ENCODE measurements at places on chromosomes 12 and 14. TPM values are rescaled to one million over a fixed set of nuclear protein-coding genes. Genes with fewer than 3 reads are reported as not detected.

TBX5 gene
- not detected for polyA plus RNA-seq

OTX2 gene
- polyA plus RNA-seq: not detected

IL26 gene
- not detected for polyA plus RNA-seq

METTL3 gene
- polyA plus RNA-seq: 10.0 TPM

TEX52 gene
- not detected for polyA plus RNA-seq

BHLHE41 gene
- polyA plus RNA-seq: not detected

MEG3 gene
- polyA plus RNA-seq: not detected

FBRSL1 gene
- polyA plus RNA-seq: not detected

SLC16A7 gene
- polyA plus RNA-seq: 24.3 TPM

DNA sequence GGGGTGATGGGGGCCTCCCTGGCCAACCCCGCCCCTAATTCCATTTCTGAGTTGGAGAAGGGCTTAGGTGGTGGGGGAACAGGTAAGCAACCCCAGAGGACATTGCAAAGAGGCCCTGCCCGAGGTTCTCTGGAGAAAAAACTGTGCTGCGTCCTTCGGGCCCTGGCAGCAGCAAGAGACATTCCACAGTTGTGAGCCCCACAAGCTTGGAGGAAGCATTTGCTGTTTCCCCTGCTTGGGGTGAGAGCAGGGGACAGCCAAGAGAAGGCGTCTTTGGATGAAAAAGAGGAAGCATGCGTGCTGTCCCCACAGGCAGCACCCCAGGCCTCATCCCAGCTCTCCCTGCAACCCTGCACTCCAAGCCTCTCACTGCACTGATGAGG is 1.3 kb downstream of the BDKRB2 start:
- no peak overlapping the region for H3K27ac ChIP-seq
- H3K27me3 ChIP-seq: peaks cover 16% of the 10 kb centered on the region
- no peaks in the 10 kb centered on the region for H3K36me3 ChIP-seq
- no peak overlapping the region for H3K4me3 ChIP-seq
- H3K4me1 ChIP-seq: no peaks in the 10 kb centered on the region

DNA sequence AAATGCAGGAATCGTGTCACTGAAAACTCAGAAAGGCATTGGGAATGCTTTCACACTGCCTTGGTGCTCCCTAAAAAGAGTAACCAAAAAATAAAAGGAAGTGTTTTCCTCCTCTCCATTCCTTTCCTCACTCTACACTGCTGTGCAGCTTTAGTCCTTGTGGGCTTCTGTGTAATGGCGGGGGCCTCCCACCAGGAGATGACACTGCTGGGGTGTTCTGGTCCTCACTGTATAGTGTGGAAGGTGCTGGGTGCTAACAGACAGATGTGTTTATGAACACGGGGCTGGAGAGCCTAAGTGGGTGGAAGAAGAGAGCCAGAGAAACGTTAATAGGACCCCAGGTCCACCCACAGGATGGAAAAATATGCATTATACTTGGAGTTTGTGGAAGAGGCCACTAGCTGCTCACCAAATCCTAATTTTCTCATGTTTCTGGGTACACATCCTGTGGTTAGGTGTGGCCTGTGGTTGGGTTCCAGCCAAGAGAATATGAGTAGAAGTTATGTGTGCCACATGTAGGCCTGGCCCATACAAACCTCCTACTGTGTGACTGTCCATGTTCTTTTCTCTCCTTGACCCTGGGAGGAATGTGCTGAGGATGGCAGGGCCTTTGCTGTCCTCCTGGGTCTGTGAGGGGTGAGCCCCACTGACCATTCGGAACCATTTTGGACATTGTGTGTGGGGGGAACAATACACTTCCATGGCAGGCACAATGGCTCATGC is 14.0 kb upstream of the C1S start:
- no peaks in the 10 kb centered on the region for H3K4me1 ChIP-seq
- no peak overlapping the region for H3K27ac ChIP-seq
- H3K27me3 ChIP-seq: peaks cover 3% of the 10 kb centered on the region

DNA sequence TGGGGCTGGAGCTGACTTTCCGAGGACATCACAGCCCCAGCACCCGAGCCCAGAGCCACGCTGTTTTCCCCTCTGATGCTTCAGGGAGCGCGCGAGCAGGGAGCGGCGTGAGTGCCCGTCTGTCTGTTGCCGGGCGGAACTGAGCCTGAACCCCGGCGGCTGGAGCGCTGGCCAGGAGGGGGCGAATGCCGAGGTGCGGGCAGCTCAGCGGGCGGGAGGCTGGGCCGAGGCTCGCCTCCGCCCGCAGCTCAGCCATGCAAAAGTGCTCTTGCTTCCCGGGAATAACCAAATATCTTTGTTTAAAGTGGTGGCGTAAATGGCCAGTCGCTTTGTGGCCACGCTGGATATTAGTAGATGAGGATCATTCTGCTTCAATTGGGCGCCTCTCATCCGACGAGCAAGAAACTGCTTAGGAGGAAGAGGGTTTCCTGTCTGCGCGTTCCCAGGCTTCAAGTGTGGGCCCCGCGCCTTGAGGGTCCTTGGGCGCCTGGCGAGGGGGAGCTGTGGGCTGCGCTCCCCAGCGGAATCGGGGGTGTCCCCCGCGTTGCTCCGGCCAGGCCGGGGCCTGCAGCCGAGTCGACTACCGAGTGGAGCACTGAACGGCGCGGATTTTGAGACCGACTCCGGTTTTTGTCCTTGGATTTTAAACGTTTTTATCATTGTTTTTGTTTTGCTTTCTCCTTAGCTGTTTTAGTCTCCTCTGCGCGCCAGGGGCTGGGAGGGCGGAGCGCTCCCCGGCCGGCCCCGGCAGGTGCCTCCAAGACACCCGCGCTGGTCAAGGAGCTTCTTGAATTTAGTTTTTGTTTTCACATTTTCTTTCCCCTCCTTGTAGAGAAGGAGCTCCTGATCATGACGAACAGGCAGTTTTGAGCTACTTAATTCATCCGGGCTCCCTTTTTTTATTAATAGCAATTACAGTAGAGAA is 831 bp upstream of the NKX2-1 start:
- DNase-seq: no peak
- peaks cover 30% of the 10 kb centered on the region for H3K27me3 ChIP-seq

- no peaks in the 10 kb centered on the region for H3K27me3 ChIP-seq
- peak overlapping the region; percentile 87 for H3K27ac ChIP-seq
- H3K4me3 ChIP-seq: peak overlapping the region; percentile 71
- no peaks in the 10 kb centered on the region for H3K36me3 ChIP-seq
- peaks cover 13% of the 10 kb centered on the region for H3K4me1 ChIP-seq
- peak; percentile 18 for DNase-seq
These were observed 24.5 kb upstream of the KIF21A start for GRCh38 chr12:39467432-39467870.

- peaks cover 12% of the 10 kb centered on the region for H3K27me3 ChIP-seq
- peaks cover 18% of the 10 kb centered on the region for H3K36me3 ChIP-seq
- peak overlapping the region; percentile 86 for H3K4me3 ChIP-seq
- peak overlapping the region; percentile 99 for H3K27ac ChIP-seq
- DNase-seq: peak; percentile 38
- peaks cover 80% of the 10 kb centered on the region for H3K4me1 ChIP-seq
These were observed 48.4 kb downstream of the ELK3 start for GRCh38 chr12:96242597-96242996.

DNA sequence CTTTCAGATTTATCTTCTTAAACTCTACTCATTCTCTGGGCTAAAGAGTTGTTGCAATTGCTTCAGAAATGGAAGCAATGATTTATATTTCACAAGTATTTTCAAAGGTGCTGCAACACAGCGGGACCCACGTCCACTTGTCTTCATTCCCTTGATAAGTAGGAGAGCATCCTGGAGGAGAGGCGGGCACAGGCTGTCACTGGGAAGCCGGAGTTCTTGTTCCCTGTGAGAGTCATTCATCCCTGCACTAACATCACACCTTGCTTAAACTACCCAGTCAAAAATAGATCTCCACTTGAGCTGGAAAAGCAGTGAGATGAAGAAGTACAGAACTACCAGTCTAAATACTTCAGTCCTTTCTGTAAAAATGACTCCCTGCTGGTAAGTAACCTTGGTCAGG is 160.5 kb upstream of the RASSF8 start:
- H3K27ac ChIP-seq: no peak overlapping the region
- H3K27me3 ChIP-seq: peaks cover 2% of the 10 kb centered on the region
- no peaks in the 10 kb centered on the region for H3K36me3 ChIP-seq
- H3K4me3 ChIP-seq: no peak overlapping the region
- DNase-seq: no peak

GRCh38 chr12:86331012-86331411 is 74.8 kb upstream of the MGAT4C start:
- no peak overlapping the region for H3K4me3 ChIP-seq
- no peaks in the 10 kb centered on the region for H3K36me3 ChIP-seq
- no peak overlapping the region for H3K27ac ChIP-seq
- no peaks in the 10 kb centered on the region for H3K27me3 ChIP-seq

GRCh38 chr14:95980402-95980801 is 58.8 kb upstream of the C14orf132 start:
- DNase-seq: no peak
- H3K36me3 ChIP-seq: no peaks in the 10 kb centered on the region
- no peak overlapping the region for H3K4me3 ChIP-seq
- no peak overlapping the region for H3K27ac ChIP-seq
- H3K27me3 ChIP-seq: peaks cover 5% of the 10 kb centered on the region
- no peaks in the 10 kb centered on the region for H3K4me1 ChIP-seq

- H3K27me3 ChIP-seq: peaks cover 4% of the 10 kb centered on the region
- no peak overlapping the region for H3K4me3 ChIP-seq
- H3K27ac ChIP-seq: no peak overlapping the region
- no peaks in the 10 kb centered on the region for H3K4me1 ChIP-seq
These were observed 130.2 kb upstream of the HMGA2 start for GRCh38 chr12:65694130-65694529.

GRCh38 chr12:121282072-121282742 is 14.3 kb downstream of the CAMKK2 start:
- peaks cover 3% of the 10 kb centered on the region for H3K36me3 ChIP-seq
- DNase-seq: no peak
- peaks cover 4% of the 10 kb centered on the region for H3K4me1 ChIP-seq
- H3K4me3 ChIP-seq: no peak overlapping the region
- H3K27ac ChIP-seq: no peak overlapping the region

DNA sequence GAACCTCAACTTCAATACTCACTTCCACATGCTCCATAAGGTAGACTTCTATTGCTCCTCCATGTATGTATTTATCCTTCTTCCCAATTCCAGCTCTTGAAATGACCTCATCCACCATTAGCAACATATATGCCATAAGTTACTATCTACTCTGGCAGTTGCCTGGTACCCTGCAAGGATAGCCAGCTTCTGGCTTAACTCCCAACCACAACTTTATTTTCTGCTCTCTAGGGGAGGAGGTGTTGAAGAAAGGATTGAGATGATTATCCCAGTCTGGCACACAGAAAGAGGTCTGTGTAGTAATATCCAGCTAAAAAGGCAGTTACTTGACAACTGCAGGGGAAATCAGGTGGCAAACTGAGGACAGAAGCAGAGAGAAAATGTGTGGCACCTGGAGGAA is 71.5 kb upstream of the MDM1 start:
- peaks cover 6% of the 10 kb centered on the region for H3K36me3 ChIP-seq
- no peak overlapping the region for H3K4me3 ChIP-seq
- H3K27ac ChIP-seq: no peak overlapping the region

DNA sequence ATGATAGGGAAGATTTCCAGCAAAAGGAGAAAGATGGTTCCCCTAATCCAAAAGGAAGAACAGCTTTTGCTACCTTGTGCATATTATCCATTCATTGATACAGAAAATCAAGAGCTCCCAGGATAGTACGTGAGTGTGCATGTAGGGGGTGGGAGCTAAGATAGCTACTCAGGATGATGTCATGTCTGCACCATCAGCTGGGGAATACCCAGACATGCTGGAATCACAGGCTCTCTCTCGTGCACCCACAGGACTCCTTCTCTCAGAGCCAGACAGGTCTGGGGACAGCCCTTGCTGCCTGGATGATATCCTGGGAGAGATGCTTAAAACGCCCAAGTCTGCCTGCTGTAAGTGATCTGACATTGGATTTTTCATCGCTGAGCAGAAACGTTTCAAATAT is 38.9 kb downstream of the FOXN3 start:
- DNase-seq: no peak
- peaks cover 56% of the 10 kb centered on the region for H3K4me1 ChIP-seq
- peaks cover 4% of the 10 kb centered on the region for H3K36me3 ChIP-seq
- H3K4me3 ChIP-seq: no peak overlapping the region

DNA sequence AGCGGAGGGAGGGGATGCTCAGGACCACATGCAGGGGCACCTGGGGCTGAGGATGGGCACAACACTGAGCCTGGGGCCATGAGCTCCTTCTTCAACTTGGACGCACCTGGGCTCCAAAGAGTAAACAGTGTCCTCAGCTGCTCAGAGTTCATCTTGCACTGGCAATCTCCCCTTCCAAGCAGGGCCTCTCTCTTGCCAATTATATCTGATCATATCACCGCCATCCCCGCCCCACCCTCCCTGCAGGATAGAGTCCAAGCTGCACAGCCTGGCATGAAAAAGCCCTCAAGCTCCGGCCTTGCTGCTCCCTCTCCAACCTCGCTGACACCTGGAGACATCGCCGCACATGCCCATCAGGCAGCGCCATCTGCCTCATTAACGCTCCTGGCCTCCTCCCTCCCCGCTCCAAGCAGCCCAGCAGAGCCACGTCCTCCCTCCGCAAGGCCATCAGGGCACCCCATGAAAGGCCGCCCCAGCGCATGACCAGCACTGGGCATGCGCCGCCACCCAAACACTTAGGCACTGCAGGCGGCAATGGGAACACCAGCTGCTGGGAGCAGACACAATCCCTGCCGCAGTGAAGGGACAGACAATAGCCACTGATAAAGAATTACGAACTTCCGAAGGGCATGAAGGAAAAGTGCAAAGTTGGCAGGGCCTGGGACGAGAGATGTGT is 88.8 kb downstream of the CHGA start:
- no peak overlapping the region for H3K27ac ChIP-seq
- H3K27me3 ChIP-seq: no peaks in the 10 kb centered on the region
- no peak for DNase-seq
- no peaks in the 10 kb centered on the region for H3K36me3 ChIP-seq

GRCh38 chr14:23034498-23035302 is at the start of gene PSMB5:
PSMB5 (minus strand) TSS chr14:23034900; CDS start chr14:23034881, 19 bp downstream.
- H3K27ac ChIP-seq: peak within 1 kb of the TSS; percentile 97
- H3K4me3 ChIP-seq: peak within 1 kb of the TSS; percentile 98
- H3K27me3 ChIP-seq: peaks cover 3% of the 10 kb centered on the region
- DNase-seq: peak; percentile 88
- peaks cover 29% of the 10 kb centered on the region for H3K4me1 ChIP-seq

DNA sequence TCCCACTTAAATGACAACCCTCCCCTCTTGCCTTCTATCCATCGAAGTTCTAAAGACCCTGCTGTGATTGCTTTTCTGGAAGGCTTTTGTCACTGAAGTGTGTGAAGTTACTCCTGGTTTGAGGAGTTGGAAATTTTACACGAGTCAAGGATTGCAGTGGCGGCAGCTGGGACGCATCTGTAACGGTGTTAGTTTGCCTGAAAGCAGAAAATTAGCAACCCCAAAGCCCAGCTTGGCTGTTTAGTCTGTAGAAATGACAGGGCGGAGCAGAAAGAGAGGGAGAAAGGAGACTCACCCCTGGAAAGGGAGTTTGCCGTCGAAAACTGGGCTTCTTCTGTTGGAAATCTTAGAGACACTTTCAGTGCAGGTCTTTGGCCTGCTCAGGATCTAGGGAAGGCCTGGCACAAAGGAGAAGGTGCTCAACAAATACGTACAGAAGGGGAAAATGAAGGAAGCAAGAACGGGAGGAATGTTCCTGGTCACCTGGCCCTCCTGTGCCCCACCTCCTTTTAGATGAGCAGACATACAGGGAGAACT is 931 bp upstream of the MYF5 start:
- no peaks in the 10 kb centered on the region for H3K4me1 ChIP-seq
- H3K36me3 ChIP-seq: no peaks in the 10 kb centered on the region
- DNase-seq: no peak
- peaks cover 9% of the 10 kb centered on the region for H3K27me3 ChIP-seq
- no peak overlapping the region for H3K4me3 ChIP-seq
